ENCODE measurements at places on chromosomes 5 and 9. TPM values are rescaled to one million over a fixed set of nuclear protein-coding genes. Genes with fewer than 3 reads are reported as not detected.
A peak's percentile ranks its signal among the peaks of the same experiment; 100 is the strongest.

The NR6A1 gene
- total RNA-seq, result 20.4 TPM

DNA sequence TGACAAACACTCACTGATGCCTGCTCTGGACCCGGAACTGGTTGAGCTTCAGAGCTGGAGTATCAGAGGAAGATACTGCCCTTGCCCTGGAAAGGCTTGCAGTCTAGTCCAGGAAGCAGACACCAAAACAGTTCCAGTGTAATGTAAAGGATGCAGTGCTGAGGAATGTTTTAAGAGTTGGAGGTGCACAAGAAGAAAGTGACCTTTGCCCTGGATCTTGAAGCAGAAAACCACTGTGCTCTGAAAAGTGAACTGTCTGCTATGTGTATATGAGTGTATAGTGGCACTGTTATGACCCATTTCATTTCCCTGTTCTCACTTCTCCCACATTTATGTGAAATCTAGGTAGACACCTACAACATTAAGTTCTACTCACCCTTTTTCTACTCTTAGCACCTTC, 2.1 kb downstream of the ZNF346 start:
- DNase-seq, result no peak
- H3K27me3 ChIP-seq, result no peaks in the 10 kb centered on the region
- peaks cover 15% of the 10 kb centered on the region for H3K4me1 ChIP-seq
- H3K27ac ChIP-seq, result no peak overlapping the region
- H3K4me3 ChIP-seq, result no peak overlapping the region
- H3K36me3 ChIP-seq, result no peaks in the 10 kb centered on the region

- no peak overlapping the region for H3K27ac ChIP-seq
- H3K4me3 ChIP-seq, result no peak overlapping the region
- no peak for DNase-seq
- H3K4me1 ChIP-seq, result peaks cover 21% of the 10 kb centered on the region
Observed at GRCh38 chr9:124505006-124505900, 1.9 kb downstream of the NR5A1 start.

- H3K36me3 ChIP-seq, result no peaks in the 10 kb centered on the region
- no peaks in the 10 kb centered on the region for H3K27me3 ChIP-seq
- DNase-seq, result peak; percentile 80
- no peak overlapping the region for H3K4me3 ChIP-seq
- peak overlapping the region; percentile 53 for H3K27ac ChIP-seq
Observed at GRCh38 chr5:54646356-54647101, 129.0 kb downstream of the SNX18 start.

The TLX3 gene
- not detected for total RNA-seq

- no peaks in the 10 kb centered on the region for H3K27me3 ChIP-seq
- no peak for DNase-seq
- no peak overlapping the region for H3K4me3 ChIP-seq
- no peak overlapping the region for H3K27ac ChIP-seq
Observed at GRCh38 chr5:71969460-71969859, 137.8 kb upstream of the MAP1B start.

The DMRT3 gene
- 5.5 TPM for total RNA-seq

DNA sequence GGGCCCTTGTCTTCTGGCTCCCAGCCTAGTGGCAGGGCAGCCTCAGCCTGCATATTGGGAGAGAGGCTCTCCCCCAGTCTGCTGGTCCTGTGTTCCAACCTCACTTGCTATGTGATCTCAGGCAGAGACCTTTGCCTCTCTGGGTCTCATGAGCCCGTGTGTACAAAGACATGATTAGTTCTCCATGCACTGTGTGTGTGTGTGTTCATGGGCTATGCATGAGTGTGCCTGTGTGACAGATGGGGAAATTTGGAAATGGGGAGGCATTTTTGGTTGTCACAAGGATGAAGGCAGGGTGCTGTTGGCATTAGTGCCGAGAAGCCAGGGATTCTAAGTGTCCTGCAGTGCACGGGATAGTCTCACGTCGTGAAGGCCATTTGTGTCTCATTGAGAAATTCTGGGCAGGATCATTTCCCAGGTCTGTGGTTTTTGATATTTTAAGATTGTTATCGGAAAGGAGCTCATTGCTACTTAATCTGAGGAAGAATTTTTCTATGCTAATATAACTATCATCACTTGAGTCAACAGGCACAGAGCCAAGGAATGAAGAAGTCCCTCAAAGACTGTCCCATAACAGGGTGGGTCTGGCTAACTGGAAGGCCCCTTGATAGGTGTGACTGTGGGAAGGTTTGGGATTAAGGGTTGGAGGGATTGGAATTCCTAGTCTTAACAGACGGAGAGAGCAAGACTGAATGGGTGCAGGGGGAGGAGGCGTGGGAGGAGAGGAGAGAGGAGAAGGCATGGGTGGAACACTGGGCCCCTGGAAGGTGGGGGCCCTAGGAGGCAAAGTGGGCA, 168.5 kb downstream of the RGS3 start:
- no peak overlapping the region for H3K4me3 ChIP-seq
- no peak for DNase-seq
- no peaks in the 10 kb centered on the region for H3K36me3 ChIP-seq
- H3K27ac ChIP-seq, result no peak overlapping the region

DNA sequence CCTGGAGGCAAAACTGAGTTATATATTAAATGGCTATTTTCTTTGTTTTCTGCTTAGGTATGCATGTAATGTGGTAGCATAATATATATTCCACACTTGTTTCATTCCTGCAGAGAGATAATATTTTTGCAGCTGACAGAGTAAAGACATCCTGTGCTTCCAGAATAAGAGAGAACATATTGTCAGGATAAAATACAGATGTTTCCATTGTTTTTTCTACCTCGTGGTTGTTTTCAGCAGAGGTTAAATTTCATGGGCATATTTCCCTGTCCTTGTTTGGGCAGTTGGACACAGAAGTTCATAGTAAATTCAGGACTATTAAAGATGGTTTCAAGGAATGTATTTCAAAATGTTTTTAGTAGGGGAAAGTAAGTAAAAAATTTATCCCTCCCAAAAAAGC, 47.6 kb upstream of the MEGF10 start:
- no peak overlapping the region for H3K4me3 ChIP-seq
- H3K36me3 ChIP-seq, result no peaks in the 10 kb centered on the region
- no peaks in the 10 kb centered on the region for H3K4me1 ChIP-seq
- no peaks in the 10 kb centered on the region for H3K27me3 ChIP-seq
- H3K27ac ChIP-seq, result no peak overlapping the region

The ZNF300 gene
- 8.6 TPM for total RNA-seq

GRCh38 chr5:69167493-69167855, 524 bp downstream of the CCNB1 start:
- H3K4me3 ChIP-seq, result peak overlapping the region; percentile 42
- peaks cover 10% of the 10 kb centered on the region for H3K4me1 ChIP-seq
- H3K27ac ChIP-seq, result no peak overlapping the region
- no peaks in the 10 kb centered on the region for H3K27me3 ChIP-seq
- H3K36me3 ChIP-seq, result peaks cover 7% of the 10 kb centered on the region
- DNase-seq, result no peak

GRCh38 chr5:59437176-59437575, 456.4 kb downstream of the PDE4D start:
- no peaks in the 10 kb centered on the region for H3K4me1 ChIP-seq
- no peak for DNase-seq
- no peak overlapping the region for H3K27ac ChIP-seq
- no peak overlapping the region for H3K4me3 ChIP-seq
- no peaks in the 10 kb centered on the region for H3K27me3 ChIP-seq

DNA sequence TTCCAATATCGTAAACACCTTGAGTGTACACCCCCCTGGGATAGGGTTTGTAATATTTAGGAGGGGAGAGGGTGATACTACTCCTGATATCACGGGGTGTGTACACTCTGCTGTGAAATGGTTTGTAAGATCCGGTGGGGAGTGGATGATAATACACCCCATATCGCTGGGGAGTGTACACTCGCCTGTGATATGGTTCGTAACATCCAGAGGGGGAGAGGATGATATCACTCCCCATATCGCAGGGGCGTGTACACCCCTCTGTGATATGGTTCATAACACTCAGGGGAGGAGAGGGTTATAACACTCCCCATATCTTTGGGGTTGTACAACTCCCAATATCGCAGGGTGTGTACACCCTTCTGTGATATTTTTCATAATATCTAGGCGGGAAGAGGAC, 33.8 kb upstream of the SLC25A48 start:
- H3K36me3 ChIP-seq, result no peaks in the 10 kb centered on the region
- no peak overlapping the region for H3K4me3 ChIP-seq
- H3K27me3 ChIP-seq, result no peaks in the 10 kb centered on the region
- H3K27ac ChIP-seq, result no peak overlapping the region
- no peaks in the 10 kb centered on the region for H3K4me1 ChIP-seq
